ENCODE measurements at places on chromosomes 4 and X.

DNA sequence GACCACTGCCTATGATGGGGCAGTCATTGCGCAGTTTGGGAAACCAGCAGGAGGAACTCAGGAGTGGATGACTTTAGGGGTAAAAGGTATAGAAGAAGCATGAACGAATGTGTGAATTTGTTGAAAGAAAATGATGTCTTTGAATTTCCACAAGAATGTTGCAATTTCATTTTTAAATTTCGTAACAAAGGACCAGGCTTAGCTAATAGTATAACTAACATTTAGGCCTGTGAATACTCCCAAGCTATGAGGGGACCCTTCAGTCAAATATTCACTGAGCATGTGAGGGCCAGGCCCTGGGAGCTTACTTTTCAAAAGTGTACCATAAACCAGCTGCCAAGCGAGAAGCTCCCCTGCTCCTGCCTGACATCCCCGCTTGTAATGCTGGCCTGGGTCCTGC lies 5.3 kb downstream of the MPC1L start:
- no peak for DNase-seq

GRCh38 chr4:149897783-149898182 lies 82.1 kb upstream of the IQCM start:
- no peak for DNase-seq

DNA sequence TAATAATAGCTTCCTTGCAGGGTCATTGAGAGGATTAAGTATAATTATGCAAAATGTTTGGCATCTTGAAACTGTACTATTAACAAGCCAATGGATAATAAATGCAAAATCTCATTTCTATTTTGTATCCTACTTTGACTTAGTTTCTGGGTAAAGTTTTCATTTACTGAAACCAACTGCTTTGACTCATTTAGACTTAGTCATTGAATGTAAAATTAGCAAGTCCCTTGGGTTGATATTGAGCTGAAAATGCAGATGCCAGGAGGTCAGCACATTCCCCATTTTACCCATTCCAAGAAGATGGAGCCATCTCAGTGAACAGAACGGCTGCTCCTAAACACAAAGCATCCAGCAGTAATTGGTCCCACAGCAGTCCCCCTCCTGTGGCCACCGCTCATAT lies 74.7 kb upstream of the GATB start:
- no peak for DNase-seq

GRCh38 chrX:40855411-40855810 lies 120.1 kb upstream of the MED14 start:
- no peak for DNase-seq

GRCh38 chr4:108224611-108225053 lies 55.9 kb upstream of the LEF1 start:
- DNase-seq = peak; percentile 6
